AG09319 (cell line): ENCODE measurements at places on chromosomes 7 and 10.

DNA sequence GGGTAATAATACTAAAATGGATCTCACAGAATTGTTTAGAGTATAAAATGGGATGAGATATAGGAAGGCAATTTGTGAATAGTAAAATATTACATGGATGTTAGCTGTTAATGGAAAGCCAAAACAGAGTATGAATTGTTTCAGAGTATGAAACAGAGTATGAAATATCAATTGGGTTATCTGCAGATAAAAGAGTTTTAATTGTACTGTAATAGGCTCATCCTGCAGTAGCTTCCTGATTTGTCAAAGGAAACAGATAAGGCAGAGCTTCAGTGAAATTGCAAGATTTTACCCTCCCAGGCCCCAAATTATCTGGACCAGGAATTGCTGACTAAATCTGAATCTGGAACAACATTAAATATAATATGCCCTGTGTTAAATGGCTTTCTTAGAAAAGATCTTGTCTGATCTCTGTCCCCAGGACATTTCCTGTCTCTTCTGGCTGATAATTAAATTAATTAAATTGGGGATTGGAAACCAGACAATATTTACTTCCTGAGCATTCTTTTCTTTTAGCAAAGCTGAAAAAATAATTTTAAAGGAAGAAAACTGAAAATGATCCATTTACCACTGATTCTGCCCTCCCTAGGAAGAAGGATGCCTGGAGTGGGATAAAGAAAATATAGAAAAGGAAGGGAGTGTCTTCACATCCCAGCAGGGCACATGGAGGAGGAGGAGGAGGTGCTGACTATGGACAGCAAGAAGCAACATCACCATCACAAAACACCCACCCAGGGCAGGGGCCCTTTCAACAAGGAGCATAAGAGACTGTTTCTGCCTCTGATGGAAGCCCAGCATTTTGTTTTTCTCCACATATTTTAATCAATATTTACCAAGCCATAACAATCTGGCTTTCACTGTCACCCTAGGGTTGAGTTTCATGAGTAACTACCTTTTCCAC, 18.5 kb downstream of the PTN start:
- no peak for DNase-seq

DNA sequence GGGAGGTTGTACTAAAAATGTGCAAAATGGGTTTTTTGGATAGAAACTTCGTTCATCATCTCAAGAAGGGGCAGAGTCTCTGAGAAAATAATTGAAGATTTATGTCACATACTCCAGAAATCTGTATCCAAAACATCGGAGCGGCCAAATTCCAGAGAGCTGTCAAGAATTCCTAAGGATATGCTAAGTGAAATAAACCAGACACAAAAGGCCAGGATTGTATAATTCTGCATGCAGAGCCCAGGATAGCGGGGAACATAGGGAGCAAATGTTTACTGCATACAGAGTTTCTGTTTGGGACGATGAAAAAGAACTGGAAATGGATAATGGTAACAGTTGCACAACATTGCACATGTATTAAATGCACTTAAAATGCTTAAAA, 224.2 kb upstream of the AUTS2 start:
- no peak for DNase-seq

DNA sequence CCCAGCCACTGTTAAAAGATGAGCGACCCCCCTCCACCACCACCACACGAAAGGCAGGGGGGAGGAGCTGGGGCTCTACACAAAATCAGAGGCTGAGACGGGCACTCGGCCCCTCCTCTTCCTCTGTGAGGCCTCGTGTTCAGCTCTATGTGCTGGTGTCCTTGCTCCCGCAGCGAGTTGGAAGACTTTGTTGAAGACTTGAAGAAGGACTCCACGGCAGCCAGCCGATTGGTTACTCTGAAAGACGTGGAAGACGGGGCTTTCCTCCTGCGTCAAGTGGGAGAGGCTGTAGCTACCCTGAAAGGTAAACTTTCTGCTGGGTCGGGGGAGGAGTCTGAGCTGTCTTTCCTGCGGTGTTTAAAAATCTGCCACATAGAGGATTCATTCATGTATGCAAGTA, 203.7 kb downstream of the ARHGAP21 start:
- DNase-seq, result no peak

- no peak for DNase-seq
These were observed 1.1 kb upstream of the HSPA12A start for GRCh38 chr10:116743266-116744064.

- DNase-seq, result no peak
These were observed 51.3 kb downstream of the PWWP2B start for GRCh38 chr10:132448248-132448731.

- no peak for DNase-seq
These were observed 39.8 kb upstream of the AKR1E2 start for GRCh38 chr10:4786043-4786839.

DNA sequence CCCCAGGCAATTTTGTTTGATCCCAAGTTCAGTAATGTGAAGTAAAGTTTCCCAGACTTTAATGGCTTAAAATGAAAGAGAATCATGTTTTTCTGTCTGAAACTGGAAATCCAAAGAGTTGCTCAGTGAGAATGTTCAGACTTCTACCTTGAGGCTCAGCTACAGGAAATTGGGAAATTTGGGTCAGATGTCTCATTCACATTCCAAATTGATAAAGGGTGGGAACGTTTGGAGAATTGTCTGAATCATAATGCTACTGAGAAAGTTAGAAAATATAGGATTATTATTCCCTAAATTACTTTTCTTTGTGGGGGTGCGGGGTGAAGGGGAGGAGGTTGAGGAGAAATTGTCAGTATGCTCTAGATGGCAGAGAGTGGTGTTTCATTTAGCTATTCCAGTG, 773.9 kb downstream of the LRMDA start:
- no peak for DNase-seq

DNA sequence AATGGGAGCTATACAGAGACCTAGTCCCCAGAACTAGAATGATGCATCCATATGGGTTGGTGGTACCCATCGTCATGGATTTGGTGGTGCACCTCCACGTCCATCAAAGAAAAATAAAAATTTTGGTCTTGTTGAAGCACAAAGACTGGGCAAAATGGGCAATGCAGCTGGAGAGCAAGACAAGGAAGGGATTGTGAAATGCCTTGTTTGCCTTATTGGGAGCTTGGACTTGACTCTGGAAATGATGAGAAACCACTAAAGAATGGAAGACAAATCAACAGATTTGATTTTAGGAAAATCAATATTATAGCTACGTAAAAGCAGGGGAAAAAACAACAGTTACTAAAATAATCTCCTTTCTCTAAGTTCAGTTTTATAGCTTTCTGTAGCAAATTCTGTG, 150.9 kb downstream of the CPED1 start:
- DNase-seq, result no peak

DNA sequence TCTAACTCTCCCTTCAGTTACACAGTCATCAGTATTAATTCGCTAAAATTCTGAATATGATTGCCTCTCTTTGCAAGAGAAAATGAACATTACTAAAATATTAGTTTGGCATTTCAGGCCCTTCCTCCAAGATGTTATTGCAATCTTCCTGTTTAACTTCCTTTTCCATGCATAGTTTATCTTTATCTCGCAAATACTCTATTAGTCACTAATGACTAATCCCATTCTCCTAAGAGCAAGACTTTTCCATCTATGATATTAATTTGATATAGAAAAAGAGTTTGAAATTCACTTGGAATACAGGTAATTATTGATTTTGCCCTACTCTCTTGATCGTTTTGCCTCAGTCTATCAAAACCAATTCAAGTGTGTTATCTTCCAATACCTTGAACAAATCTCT, 41.8 kb upstream of the SEMA3A start:
- DNase-seq, result no peak

DNA sequence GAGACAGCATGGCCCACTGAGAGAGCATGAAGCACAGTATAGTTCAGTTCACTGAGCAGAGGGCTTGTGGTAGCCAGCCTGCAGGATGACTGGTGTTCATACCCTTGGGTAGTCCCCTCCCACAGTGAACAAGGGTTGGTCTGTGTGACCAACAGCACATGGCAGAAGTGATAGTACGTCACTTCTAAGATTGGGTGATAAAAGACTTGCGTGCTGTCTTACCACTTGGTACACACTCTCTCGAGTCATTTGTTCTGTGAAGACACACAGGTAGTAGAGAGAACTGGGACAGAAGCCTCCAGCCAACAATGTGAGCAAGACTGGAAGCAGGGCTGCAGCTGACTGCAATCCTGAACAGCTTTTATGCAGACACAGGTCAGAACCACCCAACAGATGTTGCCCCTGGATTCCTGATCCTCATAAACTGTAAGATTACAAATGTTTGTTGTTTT, 14.6 kb downstream of the EPC1 start:
- no peak for DNase-seq

DNA sequence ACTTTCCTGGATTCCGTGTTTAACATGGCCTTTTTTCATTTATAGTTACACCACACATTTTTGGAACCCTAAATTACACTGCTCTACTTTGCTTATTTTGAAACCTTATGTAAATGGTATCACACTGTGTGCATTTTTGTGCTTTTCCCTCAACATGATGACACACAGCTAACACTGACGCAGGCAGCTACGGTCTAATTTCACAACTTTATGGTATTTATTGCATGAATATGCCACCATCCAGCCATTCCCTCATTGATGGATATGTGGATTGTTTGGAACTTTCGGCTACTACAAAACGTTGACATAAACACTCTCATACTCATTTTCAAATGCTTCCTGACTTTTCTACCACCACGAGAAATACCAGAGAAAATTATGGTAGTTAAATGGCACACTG, 6.9 kb downstream of the PAPOLB start:
- no peak for DNase-seq

- peak; percentile 47 for DNase-seq
These were observed 43.8 kb downstream of the EXOC6 start for GRCh38 chr10:92891885-92892690.

DNA sequence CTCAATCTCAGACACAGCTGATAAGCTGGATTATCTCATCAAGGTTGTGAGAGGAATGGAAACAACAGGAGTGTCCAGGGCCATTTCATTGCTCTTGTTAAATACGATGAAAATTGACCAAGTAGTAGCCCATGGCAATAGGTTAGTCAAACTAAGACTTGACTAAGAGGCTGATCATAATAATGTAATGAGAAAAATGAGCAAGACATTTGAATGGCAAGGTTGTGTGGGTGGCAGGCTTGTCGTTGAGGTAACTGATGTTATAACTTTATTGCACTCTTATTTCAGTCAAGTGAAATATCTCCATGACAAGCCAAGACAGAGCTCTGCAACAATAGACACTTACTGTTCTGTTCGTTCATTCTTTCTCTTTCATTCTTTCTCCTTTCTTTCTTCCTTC, 532.0 kb downstream of the GATA3 start:
- no peak for DNase-seq
